Activated gamma-delta T cell (primary cell): ENCODE measurements at places on chromosomes 4 and X.

GRCh38 chrX:57900975-57901374 lies 9.3 kb downstream of the ZXDA start:
- DNase-seq = no peak

DNA sequence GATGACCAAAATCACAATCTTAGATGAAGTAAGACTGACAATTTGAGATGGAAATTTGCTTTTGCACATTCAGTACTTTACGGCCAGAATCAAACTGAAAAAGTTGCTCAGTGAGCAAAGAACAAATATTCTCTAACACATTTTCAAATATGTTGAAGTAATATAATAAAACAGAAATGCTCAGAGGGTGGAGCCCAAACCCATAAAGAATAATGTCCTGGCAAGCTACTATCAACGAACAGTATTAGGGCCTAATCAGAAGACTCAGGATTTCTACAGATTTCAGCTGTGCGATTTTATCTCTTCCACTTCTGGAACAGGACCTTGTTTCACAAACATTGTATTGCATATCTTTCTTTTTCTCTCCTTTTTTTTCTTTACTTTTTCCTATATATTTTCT lies 505.0 kb downstream of the TECRL start:
- no peak for DNase-seq

GRCh38 chr4:14196131-14196530 lies 568.6 kb upstream of the BOD1L1 start:
- no peak for DNase-seq

- DNase-seq = no peak
Observed at GRCh38 chr4:175705407-175705806, 106.7 kb downstream of the GPM6A start.

GRCh38 chr4:67158666-67159065 lies 386.6 kb downstream of the CENPC start:
- no peak for DNase-seq

DNA sequence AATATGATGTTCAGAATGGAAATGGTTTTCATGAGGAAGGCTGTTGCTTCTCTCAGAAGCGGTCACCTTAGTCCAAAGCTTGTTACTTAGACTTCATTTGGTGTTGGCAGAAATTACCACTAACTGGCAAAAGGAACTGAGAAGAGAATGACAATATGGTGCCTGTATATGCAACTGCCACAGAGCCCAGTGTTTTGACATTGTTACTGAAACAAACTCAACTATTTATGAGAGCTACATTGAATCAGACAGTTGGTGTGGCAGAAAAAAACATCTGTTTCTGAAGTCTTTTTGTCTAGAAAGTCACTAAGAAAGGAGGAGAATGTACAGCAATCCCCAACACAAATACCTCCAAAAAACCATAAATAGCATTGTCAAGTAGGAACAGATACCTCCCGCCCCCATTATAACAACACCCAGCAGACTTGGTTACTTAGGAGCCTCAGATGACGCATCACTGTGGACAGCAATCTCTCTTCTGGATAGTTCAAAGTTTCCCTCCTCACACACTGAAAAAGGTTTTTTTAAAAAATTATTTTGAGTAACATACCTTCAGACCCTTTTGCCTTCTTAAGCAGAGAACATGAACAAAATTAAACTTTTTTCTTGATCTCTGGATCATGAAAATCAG lies 92.2 kb downstream of the MAML3 start:
- no peak for DNase-seq

GRCh38 chr4:10203851-10204250 lies 87.3 kb upstream of the WDR1 start:
- DNase-seq = no peak

- no peak for DNase-seq
Observed at GRCh38 chr4:7705062-7705461, 234.6 kb downstream of the AFAP1 start.

DNA sequence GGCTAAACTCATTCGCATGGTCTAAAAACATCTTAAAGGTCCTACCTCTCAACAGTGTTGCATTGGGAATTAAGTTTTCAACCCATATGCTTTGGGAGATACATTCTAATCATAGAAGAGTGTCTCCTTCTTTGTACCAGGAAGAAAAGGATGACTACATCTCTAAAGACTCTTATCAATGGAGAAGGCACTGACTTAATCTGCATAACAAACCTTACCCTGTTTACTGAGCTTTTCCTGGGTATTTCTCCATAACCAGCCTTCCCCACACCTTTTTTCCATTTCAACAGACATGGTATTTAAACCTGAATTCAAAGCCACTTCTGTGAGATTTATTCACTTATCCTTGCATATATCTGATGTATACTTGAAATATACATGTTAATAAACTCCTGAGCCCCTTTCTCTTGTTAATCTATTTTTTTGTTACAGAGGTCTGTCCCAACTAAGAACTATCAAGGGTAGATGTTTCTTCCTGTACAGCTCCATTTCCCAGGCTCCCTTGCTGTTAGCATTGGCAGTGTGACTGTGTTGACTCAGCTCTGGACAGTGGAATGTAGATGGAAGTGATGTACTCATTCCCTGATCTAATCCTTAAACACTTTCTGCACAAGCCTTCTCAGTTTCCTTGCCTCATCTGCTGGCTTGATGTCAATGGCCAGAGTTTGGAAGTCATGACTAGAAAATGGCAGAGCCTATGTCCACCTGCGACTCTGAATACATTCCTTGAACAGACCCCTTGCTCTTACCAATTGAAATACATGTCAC lies 148.9 kb upstream of the CPEB2 start:
- DNase-seq = no peak

GRCh38 chrX:13780868-13781427 lies 35.9 kb downstream of the GPM6B start:
- no peak for DNase-seq

DNA sequence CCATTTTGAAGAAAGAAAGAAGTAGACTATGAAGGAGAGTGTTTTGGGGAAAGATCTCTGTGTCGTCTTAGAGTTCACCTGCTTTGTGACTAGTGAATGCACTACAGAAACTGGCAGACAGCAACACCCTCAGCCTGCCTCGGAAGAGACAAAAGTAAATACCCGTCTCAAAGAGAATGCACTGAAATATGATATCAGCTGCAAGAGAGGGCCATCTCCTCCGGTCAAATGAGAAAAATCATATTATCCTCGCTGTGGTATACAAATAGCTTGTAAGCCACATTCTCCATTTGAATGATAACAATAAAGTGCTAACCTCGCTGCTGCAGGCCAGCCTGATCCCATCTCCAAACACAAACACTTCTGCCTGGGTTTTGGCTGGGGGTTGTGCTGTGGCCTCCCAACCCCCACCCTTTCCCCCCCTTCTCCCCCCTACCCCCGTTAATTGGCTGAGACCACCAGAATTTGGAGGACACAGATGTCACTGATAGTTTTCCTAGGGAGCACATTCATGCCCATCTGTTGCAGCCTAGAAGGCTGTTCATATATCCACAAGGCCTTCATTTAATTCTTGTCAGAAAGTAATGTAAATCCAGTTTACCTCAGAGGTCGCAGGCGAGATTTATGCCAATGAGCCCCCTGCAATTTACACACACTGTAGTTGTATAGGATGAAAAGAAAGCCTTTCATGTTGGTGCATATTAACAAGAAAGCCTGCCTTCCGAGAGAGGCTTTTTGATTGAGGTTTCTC lies 46.3 kb downstream of the ALPK1 start:
- DNase-seq = no peak

DNA sequence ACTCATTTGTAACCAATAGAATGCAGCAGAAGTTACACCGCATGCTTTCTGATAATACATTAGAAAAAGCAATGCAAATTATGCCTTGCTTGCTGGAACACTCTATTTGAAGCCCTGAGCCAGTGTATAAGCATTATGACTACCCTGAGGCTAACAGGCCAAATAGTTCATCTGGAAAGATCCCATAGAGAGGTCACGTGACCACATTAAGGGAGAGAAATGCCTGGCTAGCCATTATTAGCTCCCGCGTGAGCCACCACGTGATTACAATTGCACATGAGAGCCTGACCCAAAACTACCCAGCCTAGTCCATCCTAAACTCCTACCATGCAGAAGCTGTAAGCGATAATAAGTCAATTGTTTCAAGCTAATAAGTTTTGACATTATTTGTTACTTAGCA lies 472.9 kb upstream of the GALNTL6 start:
- DNase-seq = no peak

DNA sequence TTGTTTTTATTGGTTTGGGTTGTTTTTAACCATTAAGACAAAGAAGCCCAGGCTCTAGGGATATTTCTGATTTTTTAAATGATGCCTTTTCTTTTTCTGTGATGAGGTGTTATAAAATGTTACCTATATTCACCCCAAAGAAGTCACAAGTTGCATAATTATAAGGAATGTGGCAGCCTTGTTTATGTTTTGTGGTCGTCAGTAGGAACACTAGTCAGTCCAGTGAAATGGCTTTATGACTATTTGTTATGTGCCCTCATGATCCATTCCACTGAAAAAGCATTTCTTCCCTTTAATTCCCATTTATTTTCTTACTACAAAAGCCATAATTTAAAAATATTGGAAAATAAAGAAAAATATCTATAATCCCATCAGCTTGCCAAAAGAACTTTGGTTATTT lies 34.4 kb downstream of the CC2D2A start:
- no peak for DNase-seq

GRCh38 chr4:138341739-138342415 lies 99.7 kb upstream of the SLC7A11 start:
- no peak for DNase-seq

- no peak for DNase-seq
Observed at GRCh38 chr4:67343199-67343598, 202.1 kb downstream of the CENPC start.

- no peak for DNase-seq
Observed at GRCh38 chr4:110042545-110043517, 130.1 kb downstream of the EGF start.

GRCh38 chr4:152454398-152455011 lies 81.4 kb downstream of the FBXW7 start:
- DNase-seq = no peak

DNA sequence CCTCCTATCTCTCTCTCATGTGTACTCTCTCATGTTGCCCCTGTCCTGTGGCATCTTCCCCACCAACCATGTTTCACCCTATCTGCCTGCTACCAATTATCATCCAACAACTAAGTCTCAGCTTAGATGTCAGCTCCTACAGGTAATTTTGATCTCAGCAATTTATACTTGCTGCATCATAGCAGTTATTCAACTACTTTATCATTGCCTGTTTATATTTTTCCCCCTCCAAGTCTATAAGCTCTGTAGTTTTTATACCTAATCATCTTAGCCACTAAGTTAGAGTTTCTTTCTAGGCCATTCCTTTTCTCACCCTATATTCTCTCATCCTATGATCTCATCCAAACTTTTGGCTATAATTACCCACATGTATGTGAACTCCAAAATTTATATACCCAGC lies 50.7 kb downstream of the MAB21L2 start:
- no peak for DNase-seq

DNA sequence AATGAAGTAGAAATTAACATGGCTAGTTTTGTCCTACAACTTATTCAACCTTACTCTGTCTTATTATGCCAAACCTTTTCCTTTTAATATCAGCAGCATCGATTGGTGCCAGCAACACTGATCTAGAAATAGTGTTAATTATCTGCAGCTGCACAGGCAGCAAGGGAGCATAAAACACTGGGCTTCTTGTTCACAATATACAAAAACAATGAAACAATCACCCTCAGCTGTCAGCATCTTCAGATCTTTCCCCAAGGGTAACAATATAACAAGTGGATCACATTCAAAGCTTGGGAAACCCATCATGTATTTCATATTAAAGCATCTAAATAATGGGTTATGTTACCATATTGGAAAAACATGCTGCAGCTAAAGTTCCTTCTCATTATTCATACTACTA lies 238.1 kb downstream of the SPOCK3 start:
- DNase-seq = no peak

DNA sequence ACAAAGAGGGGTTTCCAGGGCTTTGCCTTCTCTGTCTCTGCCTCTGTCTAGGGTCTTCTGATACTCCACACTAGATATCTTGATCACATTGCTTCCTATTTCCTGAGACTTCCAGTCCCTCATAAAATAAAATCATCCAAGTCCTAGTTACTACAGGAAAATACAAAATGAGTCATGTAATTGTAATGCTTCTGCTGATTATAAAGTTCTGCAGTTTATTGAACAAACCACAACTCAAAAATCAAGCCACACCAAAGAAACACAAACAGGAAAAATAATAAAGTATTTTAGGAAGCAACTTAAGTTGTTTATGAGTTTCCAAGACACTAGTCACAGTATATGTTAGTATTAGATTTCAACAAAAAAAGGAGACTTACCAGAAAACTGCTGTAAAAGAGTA lies 695.1 kb upstream of the GALNTL6 start:
- DNase-seq = no peak

DNA sequence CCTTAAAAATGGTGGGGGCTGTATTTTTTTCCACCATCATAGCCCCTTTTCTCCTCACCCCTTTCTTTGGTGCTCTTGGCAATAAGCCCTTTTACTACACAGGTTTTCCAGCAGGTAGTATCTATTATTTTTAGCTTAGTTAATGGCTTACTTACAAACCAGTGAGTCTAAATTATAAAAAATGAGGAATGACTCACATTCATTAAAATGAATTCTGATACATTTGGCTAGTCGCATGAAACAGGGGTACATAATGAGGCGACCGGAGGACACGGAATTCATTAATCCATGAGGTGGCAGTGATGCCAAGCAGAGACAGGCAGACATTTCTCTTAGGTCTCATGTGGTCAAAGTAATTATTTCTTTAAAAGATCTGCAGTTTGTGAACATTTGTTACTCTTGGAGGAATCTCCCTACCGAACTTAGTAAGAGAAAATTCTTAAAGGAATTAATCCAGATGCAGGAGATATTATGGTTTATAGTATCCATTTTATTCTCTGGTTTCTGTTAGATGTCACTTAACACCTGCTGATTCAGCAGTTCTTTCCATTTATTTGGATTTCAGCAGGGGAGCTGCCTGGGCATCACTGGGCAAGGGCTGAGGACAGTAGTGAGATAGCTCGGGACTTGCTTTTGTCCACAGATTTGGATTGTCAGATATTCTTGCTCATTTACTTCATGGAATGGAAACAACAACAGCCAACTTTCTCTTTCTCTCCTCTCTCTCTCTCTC lies 575.0 kb upstream of the NR3C2 start:
- no peak for DNase-seq

GRCh38 chr4:14726441-14726840 lies 275.8 kb upstream of the CPEB2 start:
- no peak for DNase-seq

DNA sequence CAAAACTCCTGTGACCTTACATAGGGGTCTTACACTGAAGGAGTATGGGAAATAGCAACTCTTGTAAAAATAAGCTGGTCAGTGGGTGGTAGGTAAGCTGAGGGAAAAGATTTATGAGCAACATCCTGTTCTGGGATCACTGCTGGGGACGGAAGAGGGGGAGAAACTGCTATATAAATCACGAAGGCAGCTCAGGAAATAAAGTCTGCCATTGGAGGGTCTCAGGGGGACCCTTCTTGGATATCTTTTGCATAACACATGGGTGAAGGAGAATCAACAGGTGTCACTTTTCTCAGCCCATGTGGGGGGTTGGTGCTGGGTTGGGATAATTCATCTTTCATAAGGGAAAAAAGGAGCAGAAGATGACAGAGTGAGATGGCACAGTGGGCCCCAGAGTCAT lies 33.7 kb downstream of the AFF1 start:
- no peak for DNase-seq

GRCh38 chr4:127856813-127857447 lies 23.8 kb upstream of the PLK4 start:
- DNase-seq = no peak

GRCh38 chr4:123468479-123469031 lies 72.0 kb downstream of the SPRY1 start:
- no peak for DNase-seq
